Activated CD8-positive, alpha-beta memory T cell treated with anti-CD3 and anti-CD28 coated beads for 1 hour (primary cell): ENCODE measurements at places on chromosomes 4 and X.

- DNase-seq = no peak
These were observed 1.8 kb downstream of the L1CAM start for GRCh38 chrX:153884136-153884535.

DNA sequence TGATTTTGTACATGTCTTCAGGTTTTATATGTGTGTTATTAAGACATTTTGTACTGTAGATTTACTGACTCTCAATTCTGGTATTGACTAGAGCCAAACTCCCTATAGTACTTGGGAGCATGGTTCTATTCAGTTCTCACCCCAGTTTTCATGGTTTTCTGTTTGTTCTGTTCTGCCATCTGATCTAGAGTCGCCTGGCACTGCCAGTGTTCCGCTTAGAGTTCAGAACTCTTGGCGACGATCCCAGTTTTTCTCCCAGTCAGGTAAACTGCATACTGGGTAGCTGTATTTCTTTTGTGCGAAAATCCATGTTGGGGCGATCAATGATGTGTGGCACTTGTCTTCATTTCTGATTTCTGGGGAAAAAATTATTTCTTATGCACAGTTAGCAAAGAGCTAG, 78.0 kb downstream of the PHOX2B start:
- no peak for DNase-seq

- no peak for DNase-seq
These were observed 252.0 kb downstream of the FBXW7 start for GRCh38 chr4:152283801-152284470.

DNA sequence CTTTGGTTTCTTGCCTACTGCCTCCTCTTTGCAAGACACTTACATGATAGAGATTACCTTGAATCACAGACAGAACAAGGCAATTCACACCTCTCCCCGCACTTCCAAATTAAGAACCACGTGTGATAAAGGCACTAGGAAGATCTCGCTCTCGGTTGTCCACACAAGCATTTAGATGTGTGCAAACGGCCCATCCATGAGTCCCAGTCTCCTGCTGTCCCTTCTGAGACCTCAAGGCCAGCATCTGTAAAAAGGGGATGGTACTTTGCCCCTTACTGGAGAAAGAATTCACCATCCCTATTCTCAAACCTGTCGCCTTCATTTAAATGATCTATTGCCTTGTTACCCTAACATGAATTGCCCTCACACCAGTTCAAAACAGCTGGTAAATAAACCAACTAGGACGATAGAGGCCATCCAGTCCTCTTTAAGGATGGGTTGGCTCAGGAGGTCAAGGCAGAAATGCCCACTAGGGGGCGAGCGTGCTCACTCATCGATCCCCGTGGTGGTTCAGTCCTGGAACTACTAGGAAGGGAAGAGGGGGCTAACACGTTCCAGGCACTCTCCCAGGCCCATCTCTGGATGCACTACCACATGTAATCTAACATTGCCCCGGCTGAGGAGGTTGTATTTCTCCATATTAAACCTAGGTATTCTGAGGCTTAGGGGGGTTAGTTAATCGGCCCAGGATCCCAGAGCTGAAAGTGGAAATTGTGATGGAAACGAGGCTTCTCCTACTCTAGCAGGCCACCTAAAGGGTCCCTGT, 95.8 kb downstream of the DHX15 start:
- no peak for DNase-seq

DNA sequence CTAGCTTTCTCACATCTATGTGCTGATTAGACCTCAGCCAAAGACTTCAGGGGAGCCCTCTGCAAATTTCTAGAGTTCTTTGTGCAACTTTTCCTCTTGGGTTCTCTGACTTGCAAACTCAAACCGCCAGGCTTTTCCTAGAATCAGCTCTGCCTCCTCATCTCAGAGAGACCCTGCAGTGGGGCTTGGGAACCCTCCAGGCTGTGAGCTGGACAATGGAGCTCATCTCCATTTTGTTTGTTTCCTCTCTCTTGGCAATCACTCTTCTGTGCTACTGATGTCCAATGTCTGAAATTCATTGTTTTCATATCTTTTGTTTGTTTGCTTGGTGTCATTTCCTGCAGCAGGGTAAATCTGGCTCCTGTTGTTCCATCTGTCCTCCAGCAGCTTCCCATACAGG, 33.0 kb downstream of the GYPB start:
- DNase-seq = no peak

DNA sequence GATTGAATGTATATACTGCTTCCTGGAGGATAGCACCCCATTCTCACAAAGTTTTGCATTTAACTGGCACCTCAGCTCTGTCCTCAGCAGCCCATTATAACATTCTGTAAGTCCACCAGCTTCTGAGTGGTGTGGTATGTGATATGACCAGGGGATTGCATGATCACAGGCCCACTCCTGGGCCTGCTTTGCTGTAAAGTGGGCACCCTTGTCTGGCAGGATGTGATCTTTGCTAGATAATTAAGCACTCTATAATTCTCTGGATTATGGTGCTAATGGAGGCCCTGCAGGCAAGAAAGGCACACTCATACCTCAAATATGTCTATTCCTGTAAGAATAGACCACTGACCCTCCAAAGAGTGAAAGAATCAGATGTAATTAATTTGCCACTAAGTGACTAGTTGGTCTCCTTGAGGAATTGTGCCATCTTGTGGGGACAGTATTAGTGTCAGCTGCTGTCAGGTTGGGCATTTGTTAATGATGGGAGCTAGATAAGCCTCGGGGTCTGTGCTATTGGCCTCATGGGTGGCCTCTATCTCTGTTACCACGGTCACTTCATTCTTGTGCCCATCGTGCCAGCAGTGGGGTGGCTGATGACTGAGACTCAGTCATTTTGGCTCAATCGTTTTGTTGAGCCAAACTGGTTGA, 2.2 kb upstream of the CFI start:
- DNase-seq = no peak

DNA sequence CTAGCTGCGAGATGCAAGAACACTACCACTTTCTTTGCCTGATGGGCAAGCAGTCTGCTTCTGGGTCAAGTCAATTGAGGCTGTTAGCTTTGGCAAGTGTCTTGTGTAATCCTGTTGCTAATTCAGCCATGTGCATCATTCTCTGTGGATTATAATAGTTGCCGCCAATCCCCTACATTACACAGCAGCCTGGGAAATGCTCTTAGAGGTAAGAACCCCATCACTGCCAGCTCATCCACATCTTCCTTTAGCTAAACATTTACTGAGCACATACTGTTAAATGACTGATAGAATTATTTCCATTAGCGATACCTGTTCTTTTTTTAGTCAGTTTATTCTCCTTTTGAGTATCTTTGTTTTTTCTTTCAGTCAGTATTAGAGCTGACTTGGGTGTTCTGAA, 116.2 kb downstream of the CBR4 start:
- no peak for DNase-seq

- no peak for DNase-seq
These were observed 692.3 kb upstream of the HS3ST1 start for GRCh38 chr4:12120968-12121367.

DNA sequence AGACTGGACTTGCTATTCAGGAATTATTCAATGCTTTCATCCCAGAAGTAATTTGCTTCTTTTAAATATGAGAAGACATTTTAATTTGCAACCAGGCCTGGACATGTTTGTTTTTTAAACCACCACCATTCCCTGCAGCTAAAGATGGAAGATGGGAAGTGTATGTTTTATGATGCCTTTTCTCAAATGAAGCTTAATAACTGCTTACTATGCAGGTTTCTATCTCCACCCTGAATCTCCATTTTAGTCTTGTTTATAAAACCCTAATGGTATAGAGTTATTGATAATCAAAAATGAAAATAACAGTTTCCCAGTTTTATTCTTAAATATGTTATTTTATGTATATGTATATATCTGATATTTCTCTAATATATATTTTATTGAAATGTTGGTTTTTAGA, 418.9 kb downstream of the C4orf33 start:
- no peak for DNase-seq

GRCh38 chr4:81491943-81492342, 20.2 kb upstream of the RASGEF1B start:
- DNase-seq = no peak

DNA sequence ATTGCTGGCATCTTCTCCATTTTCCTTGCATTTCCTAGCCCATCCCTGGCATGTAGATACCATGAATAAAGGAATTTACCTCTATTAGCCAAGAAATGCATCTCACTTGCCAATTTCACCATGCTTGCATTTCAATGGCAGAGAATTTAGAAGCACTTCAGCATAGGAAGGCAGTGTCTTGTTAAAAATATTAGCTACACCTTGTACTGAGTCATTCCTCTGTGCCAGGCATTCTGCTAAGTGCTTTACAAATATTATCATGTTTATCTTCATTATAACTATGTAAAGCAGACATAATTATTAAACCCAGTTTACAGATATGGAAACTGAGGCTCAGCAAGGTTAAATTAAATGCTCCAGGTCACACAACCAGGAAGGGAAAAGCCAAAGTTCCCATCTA, 138.2 kb downstream of the NPNT start:
- DNase-seq = no peak

GRCh38 chrX:125108921-125109320, 210.8 kb upstream of the TEX13C start:
- no peak for DNase-seq

DNA sequence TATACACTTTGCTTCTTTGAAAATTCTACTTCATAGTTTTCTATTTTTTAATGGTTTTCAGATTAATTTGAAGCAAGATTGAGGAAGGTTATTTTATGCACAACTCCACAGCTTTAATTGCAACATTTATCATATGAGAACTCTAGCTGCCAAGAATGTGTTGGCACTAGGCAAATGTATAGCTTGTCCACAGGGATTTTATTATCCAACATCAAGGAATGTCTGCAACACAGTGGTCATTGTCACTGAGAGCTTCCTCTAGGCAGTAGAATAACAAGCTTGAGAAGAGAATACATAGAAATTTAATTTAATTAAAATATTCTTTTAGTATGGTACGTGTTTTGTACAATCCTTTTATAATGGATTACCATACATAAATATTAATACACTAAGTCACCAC, 1600.8 kb downstream of the ARAP2 start:
- DNase-seq = no peak

- no peak for DNase-seq
These were observed 37.6 kb upstream of the UGT2B17 start for GRCh38 chr4:68613752-68614151.

GRCh38 chr4:111812760-111813159, 332.5 kb upstream of the FAM241A start:
- DNase-seq = no peak

GRCh38 chr4:102836596-102836995, 9.2 kb upstream of the UBE2D3 start:
- DNase-seq = no peak

DNA sequence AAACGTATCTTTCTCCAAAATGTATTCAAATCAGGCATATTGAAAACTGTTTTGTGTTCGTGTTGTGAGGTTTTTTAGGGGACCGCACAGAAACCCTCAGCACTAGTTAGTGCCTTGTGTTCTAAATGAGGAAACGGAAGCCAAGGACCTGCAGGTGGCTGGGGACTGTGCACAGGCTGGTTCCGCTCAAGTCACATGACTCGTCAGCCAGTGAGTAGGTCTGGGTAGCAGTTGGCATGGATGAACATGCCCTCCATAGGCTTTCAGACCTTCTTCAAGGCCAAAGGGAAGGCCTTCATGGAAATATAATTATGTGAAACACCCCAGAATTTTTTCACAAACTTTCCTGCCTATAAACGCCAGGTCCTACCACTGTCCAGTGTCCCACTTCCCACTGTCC, 1.3 kb upstream of the F11 start:
- DNase-seq = no peak

DNA sequence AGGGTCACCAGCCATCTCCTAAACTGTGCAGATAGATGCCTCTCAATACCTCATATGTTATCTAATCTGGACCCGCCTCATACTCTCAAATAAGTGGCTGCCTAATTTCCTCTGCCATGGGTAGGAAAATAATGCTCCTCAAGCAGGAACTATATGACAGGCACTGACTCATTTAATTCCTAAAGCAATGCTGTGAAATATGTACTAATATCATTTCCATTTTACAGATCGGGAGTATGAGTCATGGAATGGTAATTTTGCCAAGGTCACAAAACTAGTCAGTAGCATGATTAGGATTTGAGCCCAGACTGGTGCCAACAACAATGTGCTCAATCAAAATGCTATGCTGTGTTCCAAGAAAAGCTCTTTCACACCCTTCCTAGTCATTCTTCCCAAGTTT, 3.0 kb upstream of the NXT2 start:
- DNase-seq = no peak

GRCh38 chr4:23374259-23374658, 515.6 kb downstream of the PPARGC1A start:
- no peak for DNase-seq

DNA sequence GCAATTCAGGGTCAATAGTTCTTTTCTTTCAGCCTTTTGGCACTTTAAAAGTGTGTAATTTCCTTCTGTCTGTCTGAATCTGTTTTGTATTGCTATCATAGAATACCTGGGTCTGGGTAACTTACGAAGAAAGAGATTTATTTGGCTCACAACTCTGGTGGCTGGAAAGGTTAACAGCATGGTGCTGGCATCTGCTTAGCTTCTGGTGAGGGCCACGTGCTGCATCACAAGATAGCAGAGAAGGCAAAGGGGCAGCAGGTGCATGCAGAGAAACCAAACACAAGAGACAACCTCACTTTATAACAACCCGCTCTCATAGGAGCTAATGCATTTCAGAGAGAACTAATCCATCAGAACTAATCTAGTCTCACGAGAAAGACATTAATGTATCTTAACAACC, 18.8 kb downstream of the RGN start:
- DNase-seq = no peak

- no peak for DNase-seq
These were observed 10.9 kb downstream of the FAM241A start for GRCh38 chr4:112156112-112156511.

- no peak for DNase-seq
These were observed 81.8 kb downstream of the CPZ start for GRCh38 chr4:8674311-8674885.

DNA sequence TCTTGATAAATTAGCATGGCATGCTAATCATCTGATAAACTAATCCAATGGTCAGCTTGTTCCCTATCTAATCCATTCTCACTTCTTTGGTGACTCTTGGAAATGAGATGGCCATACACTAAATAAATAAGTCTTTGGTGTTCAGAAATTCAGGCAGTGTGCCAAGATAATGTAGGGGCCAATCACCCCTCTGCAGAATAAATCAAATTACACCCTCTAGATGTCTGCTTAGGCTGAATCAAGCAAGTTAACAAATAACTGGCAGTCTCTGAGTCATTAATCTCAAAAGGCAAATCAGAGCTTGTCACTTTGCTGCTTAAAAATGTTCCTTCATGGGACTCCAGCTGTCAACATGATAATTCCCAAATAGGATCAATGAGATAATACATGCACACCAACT, 97.4 kb downstream of the NLGN4X start:
- DNase-seq = no peak

GRCh38 chrX:103747163-103747562, 29.5 kb upstream of the PLP1 start:
- no peak for DNase-seq

- DNase-seq = no peak
These were observed 4.9 kb upstream of the ABRAXAS1 start for GRCh38 chr4:83489711-83490326.
